ENCODE measurements at places on chromosomes 7 and 10.

- no peak for DNase-seq
Measured at GRCh38 chr10:77446700-77447099, 190.9 kb downstream of the KCNMA1 start.

GRCh38 chr7:8160779-8161345 lies 101.1 kb downstream of the ICA1 start:
- DNase-seq: no peak

DNA sequence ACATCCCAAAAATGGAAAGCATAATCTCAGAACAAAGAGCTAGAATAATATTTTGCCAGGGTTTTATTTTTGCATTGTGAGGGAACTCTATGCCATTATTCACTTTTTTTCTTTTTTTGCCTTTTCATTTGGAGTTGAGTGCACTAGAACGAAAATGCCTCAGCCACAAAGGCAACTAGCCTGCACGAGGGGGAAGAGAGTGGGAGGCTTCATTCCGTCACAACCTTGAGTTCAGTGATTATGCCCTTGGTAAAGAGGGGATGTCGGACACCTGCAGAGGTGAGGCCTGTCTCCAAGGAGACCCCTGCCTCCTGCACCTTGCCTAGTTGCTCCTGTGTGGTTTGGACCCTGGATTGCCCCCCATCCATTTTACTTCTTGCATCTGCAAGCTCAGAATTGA lies 232.7 kb downstream of the TEX36 start:
- no peak for DNase-seq

DNA sequence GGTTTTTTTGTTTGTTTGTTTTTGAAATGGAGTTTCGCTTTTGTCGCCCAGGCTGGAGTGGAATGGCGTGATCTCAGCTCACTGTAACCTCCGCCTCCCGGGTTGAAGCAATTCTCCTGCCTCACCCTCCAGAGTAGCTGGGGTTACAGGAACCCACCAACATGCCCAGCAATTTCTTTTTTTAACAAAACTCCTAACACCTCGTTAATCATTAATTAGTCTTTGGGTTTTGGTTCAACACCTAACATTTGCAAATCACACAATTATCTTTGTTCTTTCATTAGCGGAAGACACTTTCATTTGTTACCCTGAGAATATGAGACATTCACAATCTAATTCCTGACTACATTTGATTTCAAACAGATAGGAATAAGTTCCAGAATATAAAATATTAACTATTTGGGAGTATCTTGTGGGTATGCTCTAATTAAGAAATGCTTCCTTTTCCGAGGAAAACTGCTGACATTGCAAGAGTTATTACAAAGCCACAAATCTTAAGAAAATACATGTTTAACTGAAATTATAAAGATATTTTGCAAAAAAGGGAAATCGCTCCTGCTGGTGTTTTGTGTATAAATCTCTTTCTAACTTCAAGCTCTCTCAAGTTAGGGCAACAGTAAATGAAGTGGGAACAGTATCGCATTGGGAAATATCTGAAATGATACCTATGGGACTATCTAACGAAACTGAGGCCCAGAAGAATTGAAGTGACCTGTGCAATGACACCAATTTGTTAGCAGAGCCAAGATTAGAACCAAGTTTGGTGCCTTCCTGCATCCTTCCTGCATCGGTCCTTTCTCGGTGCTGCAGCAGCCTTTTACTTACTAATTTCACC lies 1.2 kb upstream of the LSM8 start:
- DNase-seq: peak; percentile 6

- no peak for DNase-seq
Measured at GRCh38 chr10:16367621-16368292, 69.1 kb upstream of the PTER start.

DNA sequence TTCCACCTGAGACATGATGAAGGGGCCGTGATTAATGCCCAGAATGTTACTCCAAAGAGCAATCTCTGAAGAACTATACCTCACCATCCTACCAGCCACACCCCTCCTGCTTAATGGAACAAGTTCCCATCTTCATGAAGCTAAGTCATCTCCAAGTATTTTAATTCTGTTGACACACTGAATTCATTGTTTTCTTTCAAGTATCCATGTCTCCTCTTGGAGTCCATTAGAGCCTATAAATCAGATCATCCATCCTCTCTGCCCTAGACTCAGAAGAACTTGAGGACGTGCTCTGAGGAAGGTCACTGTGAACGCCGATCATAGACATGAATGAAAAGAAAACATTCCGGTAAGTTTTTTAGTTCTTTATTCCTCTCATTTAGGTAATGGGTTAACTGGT lies 126.8 kb downstream of the RSU1 start:
- DNase-seq: no peak

GRCh38 chr10:14532473-14533251 lies 201.9 kb upstream of the FRMD4A start:
- DNase-seq: no peak

- no peak for DNase-seq
Measured at GRCh38 chr7:68417659-68418058, 1180.6 kb upstream of the AUTS2 start.

GRCh38 chr7:102042016-102042656 lies 224.7 kb downstream of the CUX1 start:
- peak; percentile 30 for DNase-seq

GRCh38 chr10:8456386-8456785 lies 401.9 kb downstream of the GATA3 start:
- DNase-seq: no peak

GRCh38 chr7:121954803-121955202 lies 81.8 kb downstream of the PTPRZ1 start:
- DNase-seq: peak; percentile 16

GRCh38 chr10:122098924-122099323 lies 110.0 kb downstream of the TACC2 start:
- no peak for DNase-seq

DNA sequence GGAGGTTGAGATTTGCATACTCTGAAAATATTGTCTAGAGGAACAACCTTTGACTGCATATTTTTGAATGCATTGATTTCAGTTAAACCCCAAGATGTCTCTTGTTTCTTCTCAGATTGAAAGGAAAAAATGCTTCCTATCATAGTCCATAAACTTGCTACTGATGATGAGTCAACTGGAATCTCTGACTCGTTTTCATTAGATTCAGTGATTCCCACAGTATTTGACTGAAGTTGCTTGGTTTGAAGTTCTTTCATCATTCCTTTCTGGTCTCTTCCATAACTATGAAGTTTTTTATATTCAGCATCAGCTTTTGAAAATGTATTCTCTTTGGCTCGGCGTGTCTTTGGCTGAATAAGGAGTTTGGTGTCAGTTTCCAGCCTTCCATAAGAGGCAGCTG lies 10.7 kb downstream of the PEX1 start:
- peak; percentile 30 for DNase-seq

GRCh38 chr10:72053690-72054089 lies 34.7 kb downstream of the SPOCK2 start:
- no peak for DNase-seq

GRCh38 chr7:15495170-15495569 lies 66.6 kb downstream of the AGMO start:
- DNase-seq: no peak

DNA sequence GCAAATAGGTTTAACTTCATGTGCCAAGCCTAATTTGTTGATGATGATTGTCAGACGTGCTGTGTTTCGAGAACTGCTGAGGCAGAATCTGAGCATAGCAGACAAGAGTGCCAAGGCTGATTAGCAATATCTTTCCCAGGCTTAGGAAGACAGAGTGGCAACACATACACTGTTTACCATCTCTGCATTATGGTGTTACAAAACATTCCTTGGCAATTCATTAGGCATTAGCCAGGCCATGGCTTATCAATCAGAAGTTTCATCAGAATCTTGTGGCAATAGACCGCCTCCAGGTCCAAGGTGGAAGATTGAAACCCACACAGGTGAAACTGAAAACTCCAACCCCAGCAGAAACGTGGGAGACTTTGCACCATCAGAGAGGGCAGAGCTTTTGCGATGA lies 148.5 kb downstream of the AOAH start:
- DNase-seq: no peak

DNA sequence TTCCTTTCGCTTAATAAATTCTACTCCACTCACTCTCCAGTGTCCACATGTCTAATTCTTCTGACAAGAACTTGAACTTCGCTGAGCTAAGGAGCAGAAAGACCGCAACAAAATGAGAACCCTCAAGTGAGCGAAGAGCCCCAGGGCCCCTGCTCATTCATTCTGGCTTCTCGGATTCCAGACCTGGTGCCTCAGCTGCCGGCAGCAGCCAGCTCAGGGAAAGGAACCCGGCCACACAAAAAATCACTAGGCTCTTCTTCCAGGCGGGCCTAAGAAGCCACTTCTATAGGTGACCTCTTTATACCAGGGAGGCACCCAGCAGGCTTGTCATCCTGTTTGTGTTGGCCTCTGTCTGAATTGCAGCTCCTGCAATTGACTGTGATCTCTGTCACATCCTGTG lies 33.3 kb downstream of the OTUD1 start:
- DNase-seq: no peak

DNA sequence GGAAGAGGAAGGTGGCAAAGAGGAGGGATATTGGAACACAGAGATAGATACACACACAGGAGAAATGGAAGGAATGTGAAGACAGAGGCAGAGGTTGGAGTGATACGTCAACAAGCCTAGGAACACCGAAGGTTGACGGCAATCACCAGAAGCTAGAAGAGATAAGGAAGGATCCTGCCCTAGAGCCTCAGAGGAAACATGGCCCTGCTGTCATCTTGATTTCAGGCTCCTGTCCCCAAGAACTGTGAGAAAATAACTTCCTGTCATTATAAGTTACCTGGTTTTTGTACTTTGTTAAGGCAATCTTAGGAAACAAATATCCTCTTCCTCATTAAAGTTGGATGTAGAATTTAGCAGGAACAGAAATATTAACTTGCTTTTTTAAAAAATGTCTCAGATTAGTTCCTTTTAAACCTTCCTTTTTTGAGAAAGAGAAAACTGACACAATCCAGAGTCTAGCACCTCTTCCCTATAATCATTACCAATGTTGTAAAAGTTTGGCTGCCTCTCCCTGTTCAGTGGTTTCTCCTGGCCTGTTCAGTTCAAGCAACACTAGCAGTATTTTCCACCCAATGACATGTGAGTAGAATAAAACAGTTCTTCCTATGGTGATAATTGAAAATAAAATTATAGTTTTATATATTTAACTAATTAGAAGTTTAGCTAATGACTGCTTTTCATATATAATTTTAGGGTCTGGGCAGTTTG lies 28.8 kb upstream of the GNAI1 start:
- no peak for DNase-seq

GRCh38 chr10:101028446-101029337 lies 2.2 kb downstream of the PDZD7 start:
- DNase-seq: no peak

DNA sequence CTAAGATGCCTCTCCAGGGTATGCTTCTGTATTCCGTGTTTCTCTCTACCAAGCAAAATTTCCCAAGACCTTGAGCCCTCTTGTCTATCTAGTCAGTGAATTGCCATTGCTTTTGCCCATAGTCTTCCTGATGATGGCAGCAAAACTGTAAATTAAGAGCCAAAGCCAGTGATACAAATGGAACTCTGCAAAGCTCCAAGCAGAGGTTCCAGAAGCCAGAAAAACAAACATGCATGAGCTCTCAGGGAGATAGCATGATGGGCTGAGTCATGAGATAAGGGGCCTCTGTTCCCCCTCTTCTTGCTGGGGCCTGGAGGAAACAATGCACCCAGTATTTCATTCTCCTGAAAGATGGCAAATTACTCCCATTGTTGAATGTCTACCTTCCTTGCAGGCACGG lies 24.7 kb downstream of the LSMEM1 start:
- DNase-seq: no peak

DNA sequence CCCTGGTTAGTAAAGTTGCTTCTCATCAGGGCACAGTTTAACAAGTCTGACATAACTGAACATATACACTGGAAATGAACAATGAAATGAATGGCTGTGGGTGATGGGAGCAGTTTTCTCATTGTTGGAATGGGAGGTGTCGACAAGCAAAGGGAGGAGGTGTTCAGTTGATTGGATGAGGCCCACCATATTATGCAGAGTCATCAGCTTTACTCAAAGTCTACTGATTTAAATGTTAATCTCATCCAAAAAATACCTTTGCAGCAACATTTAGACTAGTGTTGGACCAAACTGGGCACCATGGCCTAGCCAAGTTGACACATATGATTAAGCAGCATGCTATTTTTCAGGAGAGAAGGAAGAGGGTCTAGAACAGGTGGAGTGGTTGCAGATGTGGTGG lies 201.7 kb downstream of the RAMP3 start:
- no peak for DNase-seq

- DNase-seq: no peak
Measured at GRCh38 chr7:87530126-87530525, 54.6 kb upstream of the ABCB4 start.

- DNase-seq: peak; percentile 53
Measured at GRCh38 chr10:15419279-15419874, 48.3 kb upstream of the FAM171A1 start.

DNA sequence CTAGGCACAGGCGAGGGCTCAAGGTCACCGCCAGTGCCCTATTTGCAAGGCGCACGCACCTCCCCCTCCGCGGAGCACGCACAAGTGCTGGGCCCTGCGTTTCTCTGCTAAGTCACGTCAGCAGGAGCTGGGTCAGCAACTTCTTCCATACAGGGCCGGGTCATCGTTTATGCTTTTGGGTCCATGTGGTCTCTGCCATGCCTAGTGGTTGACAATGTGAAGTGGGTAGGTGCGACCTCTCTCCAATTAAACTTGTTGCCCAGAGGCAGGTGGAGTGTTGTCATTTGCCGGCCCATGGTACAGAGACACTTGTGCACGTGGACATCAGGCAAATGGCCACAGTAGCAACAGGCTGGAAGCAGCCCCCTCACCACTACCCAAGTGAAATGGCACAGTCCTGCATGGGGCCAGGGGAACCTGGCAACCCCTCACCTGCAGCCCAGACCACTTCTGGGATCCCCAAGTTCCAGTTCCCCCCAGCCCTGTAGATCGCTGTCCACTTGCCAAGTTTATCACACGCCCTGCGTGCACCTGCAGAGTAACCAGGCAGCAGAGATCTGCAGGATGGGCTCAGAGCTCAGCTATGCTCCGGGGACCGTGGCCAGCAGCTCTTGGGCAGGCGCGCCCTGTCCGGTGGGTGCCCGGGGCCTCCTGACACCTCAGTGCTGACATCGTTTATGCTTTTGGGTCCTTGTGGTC lies 86.1 kb upstream of the PPP2R2D start:
- no peak for DNase-seq

All from mesenchymal stem cell (in vitro differentiated cells and primary cell).